Activated B cell treated with CpG ODN at 0.5 μM for 24 hours (primary cell): ENCODE measurements at places on chromosomes 2 and 18.

DNA sequence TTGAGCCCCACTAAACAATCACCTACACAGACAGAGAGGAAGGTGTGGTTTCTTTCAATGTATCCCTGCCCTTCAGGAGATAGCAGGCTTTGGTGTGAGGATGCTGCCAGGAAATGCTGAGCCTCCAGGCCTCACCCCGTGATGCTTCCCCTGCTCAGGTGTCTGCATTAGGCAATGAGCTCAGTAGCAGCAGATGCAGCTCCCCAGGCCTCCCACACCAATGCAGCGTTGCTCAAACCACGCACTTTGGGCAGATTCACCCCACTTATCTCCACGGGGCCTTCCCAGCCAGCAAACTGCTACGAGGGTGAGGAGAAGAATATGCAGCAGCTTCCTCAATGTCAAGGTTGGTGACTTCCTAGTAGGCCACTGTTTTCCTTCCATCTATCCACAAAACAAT lies 229.3 kb upstream of the PXDN start:
- H3K27me3 ChIP-seq = no peaks in the 10 kb centered on the region
- H3K4me3 ChIP-seq = no peak overlapping the region
- no peaks in the 10 kb centered on the region for H3K36me3 ChIP-seq
- H3K4me1 ChIP-seq = no peaks in the 10 kb centered on the region

DNA sequence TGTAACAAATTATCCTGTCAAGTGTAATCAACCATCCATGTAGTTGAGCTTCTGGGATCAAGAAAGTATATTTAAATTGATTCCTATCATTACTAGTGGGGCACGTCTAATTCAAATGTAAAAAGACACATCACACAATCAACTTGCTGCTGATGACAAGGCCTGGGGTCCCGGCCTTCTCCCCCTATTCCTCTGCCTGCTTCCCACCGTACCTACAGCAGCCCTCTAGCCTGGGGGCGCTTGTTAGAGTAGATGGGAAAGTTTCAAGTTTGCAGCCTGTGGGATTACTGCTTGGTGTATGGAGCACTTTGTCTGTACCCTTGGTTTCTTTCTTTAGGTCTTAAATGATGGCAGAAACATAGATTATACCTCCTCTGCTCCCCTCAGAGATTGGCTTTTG lies 333.3 kb upstream of the KYNU start:
- H3K4me3 ChIP-seq = no peak overlapping the region
- H3K36me3 ChIP-seq = no peaks in the 10 kb centered on the region
- DNase-seq = no peak
- H3K27me3 ChIP-seq = no peaks in the 10 kb centered on the region
- H3K27ac ChIP-seq = no peak overlapping the region
- no peaks in the 10 kb centered on the region for H3K4me1 ChIP-seq

GRCh38 chr2:11012131-11012693 lies 100.5 kb downstream of the KCNF1 start:
- no peaks in the 10 kb centered on the region for H3K27me3 ChIP-seq
- H3K4me1 ChIP-seq = no peaks in the 10 kb centered on the region
- DNase-seq = no peak
- no peaks in the 10 kb centered on the region for H3K36me3 ChIP-seq

- peaks cover 48% of the 10 kb centered on the region for H3K4me1 ChIP-seq
- no peaks in the 10 kb centered on the region for H3K27me3 ChIP-seq
- H3K4me3 ChIP-seq = no peak overlapping the region
- H3K36me3 ChIP-seq = no peaks in the 10 kb centered on the region
- no peak for DNase-seq
- H3K27ac ChIP-seq = peak overlapping the region; percentile 51
Measured at GRCh38 chr2:209523867-209524266, 100.0 kb downstream of the MAP2 start.

DNA sequence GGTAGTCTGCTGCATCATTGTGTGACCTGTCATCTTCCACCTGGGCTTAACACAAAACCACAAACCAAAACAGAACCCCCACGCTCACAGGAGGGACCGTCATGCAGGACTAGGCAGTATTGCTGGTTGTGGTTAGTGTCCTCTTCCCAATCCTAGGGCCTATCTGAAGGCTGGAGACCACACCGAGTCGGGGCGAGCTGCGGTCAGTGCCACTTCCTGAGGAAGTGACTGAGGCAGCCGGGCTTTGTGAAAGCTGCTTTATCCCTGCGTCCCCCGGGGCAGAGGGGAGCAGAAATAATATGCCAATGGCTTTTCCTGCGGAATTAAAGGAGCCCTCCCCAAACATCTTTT lies 22.9 kb downstream of the ZNF532 start:
- peaks cover 26% of the 10 kb centered on the region for H3K36me3 ChIP-seq
- peak overlapping the region; percentile 78 for H3K27ac ChIP-seq
- H3K4me1 ChIP-seq = peaks cover 37% of the 10 kb centered on the region
- no peaks in the 10 kb centered on the region for H3K27me3 ChIP-seq

DNA sequence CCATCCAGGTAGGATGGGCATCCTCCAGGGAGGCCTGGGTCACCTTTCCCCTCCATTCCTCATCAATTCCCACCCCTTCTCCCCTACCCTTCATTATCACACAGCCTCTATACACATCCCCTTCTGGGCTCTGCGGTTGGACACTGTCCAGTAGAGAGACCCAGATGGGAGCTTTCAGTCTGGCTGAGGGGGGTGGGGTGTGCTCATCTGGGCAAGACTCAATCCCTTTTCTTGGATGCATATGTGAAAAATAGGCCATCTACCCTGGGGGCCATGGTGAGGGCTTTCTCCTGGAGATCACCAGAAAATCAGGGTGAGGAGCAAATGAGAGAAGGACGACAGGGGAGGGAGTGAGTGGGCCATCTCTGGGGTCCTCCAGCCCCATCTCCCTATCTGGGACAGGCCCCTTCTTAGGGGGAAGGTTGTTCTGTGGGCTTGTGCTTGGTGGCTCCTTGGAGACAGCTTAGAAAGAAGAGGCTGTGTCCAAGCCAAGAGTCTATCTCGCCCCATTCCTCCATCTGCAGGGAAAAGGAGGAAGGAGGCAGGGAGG lies 160.1 kb downstream of the DYSF start:
- H3K27ac ChIP-seq = no peak overlapping the region
- DNase-seq = no peak
- peaks cover 8% of the 10 kb centered on the region for H3K27me3 ChIP-seq
- H3K36me3 ChIP-seq = no peaks in the 10 kb centered on the region

DNA sequence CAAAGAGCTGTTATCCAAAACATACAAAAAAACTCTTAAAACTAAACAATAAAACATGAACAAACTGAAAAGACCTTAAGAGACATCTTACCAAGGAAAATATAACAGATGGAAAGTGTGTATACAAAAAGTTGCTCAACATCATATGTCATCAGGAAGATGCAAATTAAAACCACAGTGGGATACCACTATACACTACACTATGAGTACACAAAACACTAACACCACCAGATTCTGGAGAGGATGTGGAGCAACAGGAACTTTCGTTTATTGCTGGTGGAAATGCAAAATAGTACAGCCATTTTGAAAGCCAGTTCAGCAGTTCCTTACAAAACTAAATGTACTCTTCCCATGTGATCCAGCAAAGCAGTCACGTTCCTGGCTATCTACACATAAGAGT lies 221.4 kb downstream of the CMPK2 start:
- no peak for DNase-seq
- H3K27ac ChIP-seq = no peak overlapping the region
- H3K27me3 ChIP-seq = peaks cover 3% of the 10 kb centered on the region
- H3K36me3 ChIP-seq = no peaks in the 10 kb centered on the region
- H3K4me1 ChIP-seq = no peaks in the 10 kb centered on the region

DNA sequence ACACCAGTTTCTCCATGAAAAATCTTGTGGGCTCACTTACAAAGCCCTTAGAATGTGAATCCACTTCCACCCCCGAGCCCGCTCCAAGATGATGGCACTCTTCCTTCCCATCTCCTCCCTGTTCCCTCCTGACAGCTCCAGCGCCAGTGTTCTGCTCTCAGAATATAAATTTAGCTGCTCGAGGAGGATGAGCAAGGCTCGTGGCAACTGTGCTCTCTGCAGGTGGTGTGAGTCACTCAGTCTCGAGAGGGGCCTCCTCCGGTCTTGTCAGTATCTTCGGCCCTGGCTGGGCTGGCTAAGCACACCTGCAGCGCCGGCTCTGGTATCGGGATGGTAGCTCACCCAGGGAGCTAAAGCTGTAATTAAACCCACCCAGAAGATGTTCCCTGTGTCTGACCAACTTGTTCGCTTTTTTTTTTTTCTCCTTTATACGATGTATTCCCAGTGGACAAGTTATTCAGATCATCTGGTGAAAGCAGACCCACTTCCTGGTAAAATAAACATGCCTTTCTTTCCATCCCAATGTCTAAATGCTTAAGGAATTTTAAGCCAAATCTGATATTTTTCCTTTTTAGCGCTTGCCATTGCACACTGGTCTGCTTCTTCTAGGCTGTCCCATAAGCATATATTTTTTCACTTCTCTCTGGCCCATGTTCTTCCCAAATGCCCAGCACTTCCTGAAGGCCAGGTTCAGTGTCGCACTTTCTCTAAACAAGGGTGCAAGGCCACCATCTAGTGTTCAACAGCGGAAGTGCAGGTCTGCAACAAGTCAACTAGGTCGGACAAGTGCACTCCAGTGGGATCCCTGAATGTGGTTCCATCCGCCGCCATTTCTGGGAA lies 31.4 kb upstream of the YPEL5 start:
- H3K4me1 ChIP-seq = peaks cover 2% of the 10 kb centered on the region
- peaks cover 29% of the 10 kb centered on the region for H3K27me3 ChIP-seq
- no peak overlapping the region for H3K4me3 ChIP-seq
- H3K36me3 ChIP-seq = no peaks in the 10 kb centered on the region

DNA sequence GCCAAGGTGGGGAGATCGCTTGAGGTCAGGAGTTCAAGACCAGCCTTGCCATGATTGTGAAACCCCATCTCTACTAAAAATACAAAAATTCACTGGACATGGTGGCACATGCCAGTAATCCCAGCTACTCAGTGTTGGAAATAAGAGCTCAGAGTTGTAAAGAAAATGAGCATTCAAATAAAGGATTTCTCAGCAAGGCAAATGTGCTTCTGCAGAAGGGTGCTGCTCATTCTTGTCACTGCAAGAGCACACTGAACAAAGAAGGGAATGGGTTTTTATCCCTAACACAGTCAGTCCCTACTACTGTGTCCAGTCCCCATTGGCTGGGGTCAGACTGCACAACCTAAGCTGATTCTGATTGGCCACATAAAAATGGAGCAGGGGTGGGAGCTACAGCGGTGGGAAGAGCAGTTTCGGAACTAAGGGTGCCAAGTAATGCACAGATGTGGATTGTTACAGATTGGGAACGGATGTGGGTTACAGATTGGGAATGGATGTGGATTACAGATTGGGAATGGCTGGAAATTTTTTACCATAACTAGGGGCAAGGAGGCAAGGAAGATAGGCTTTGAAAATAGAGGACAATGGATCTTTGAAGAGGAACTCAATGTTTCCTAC lies 31.1 kb upstream of the TRAPPC8 start:
- no peak overlapping the region for H3K4me3 ChIP-seq
- H3K4me1 ChIP-seq = no peaks in the 10 kb centered on the region
- H3K27me3 ChIP-seq = no peaks in the 10 kb centered on the region
- no peaks in the 10 kb centered on the region for H3K36me3 ChIP-seq

DNA sequence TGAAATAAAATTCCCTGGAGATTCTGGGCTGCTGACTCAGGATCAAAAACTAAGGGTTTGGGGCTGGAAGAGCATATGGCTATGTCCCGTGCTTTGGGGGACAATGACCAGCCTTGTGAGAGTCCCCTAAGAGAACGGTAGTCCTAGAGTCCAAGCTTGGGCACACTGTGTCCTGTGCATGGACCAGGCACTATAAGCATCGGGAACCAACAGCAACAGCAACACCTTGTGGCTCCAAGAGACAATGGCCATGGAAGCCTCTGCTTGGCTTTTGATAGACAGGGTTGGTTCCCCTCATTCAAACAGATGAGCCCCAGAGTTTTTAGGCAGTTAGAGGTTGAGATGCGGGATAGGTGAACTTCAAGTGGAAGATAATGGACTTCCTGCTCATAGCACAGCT lies 294.4 kb upstream of the CHAC2 start:
- H3K4me1 ChIP-seq = no peaks in the 10 kb centered on the region
- H3K27me3 ChIP-seq = peaks cover 1% of the 10 kb centered on the region
- no peaks in the 10 kb centered on the region for H3K36me3 ChIP-seq
- no peak overlapping the region for H3K27ac ChIP-seq
- H3K4me3 ChIP-seq = no peak overlapping the region

GRCh38 chr18:55147791-55148190 lies 188.5 kb upstream of the CCDC68 start:
- no peaks in the 10 kb centered on the region for H3K4me1 ChIP-seq
- no peaks in the 10 kb centered on the region for H3K36me3 ChIP-seq
- no peak overlapping the region for H3K27ac ChIP-seq
- no peaks in the 10 kb centered on the region for H3K27me3 ChIP-seq
- H3K4me3 ChIP-seq = no peak overlapping the region

GRCh38 chr18:69559604-69560003 lies 158.9 kb downstream of the DOK6 start:
- no peaks in the 10 kb centered on the region for H3K27me3 ChIP-seq
- no peak for DNase-seq
- no peaks in the 10 kb centered on the region for H3K4me1 ChIP-seq
- H3K4me3 ChIP-seq = no peak overlapping the region

DNA sequence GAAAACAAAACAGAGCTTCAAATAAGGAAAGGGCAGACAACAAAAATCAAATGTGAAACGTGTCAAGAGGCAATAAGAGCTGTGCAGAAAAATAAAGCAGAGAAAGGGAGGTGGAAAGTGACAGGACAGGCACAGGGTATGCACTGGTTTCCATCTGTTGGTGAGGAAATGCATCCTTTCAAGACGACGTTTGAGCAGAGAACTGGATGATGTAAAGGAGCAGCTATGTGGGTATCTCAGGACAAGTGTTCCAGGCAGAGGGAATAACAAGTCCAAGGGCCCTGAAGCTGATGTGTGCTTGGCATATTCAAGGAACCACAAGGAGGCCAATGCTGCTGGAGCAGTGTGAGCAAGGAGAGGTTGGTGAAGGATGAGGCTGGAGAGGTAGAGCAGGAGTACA lies 168.9 kb upstream of the SERPINE2 start:
- peaks cover 5% of the 10 kb centered on the region for H3K27me3 ChIP-seq
- no peak overlapping the region for H3K4me3 ChIP-seq
- no peaks in the 10 kb centered on the region for H3K36me3 ChIP-seq
- no peak for DNase-seq
- no peaks in the 10 kb centered on the region for H3K4me1 ChIP-seq
- no peak overlapping the region for H3K27ac ChIP-seq

DNA sequence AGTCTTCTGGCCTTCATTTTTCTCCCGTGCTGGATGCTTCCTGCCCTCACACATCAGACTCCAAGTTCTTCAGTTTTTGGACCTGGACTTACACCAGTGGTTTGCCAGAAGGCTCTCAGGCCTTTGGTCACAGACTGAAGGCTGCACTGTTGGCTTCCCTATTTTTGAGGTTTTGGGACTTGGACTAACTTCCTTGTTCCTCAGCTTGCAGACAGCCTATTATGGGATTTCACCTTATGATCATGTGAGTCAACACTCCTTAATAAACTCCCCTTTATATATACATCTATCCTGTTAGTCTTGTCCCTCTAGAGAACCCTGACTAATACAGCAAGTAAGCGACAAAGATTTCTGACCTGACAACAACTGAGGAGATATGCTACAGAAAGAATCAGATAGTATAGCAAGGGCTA lies 7.2 kb downstream of the CDC42EP3 start:
- peak overlapping the region; percentile 19 for H3K27ac ChIP-seq
- H3K4me3 ChIP-seq = no peak overlapping the region
- H3K27me3 ChIP-seq = no peaks in the 10 kb centered on the region
- H3K4me1 ChIP-seq = peaks cover 80% of the 10 kb centered on the region
- H3K36me3 ChIP-seq = peaks cover 43% of the 10 kb centered on the region
- no peak for DNase-seq
